ENCODE measurements at places on chromosomes 11 and 22.
A peak's percentile ranks its signal among the peaks of the same experiment; 100 is the strongest.

GRCh38 chr11:44946263-44946662, 4.4 kb downstream of the TP53I11 start:
- no peak for DNase-seq

GRCh38 chr11:14237444-14237961, 121.5 kb downstream of the RRAS2 start:
- DNase-seq = no peak

- peak; percentile 70 for DNase-seq
These were observed 796 bp upstream of the YIF1A start for GRCh38 chr11:66289548-66290329.

GRCh38 chr11:128294001-128294670, 293.2 kb downstream of the ETS1 start:
- DNase-seq = no peak

DNA sequence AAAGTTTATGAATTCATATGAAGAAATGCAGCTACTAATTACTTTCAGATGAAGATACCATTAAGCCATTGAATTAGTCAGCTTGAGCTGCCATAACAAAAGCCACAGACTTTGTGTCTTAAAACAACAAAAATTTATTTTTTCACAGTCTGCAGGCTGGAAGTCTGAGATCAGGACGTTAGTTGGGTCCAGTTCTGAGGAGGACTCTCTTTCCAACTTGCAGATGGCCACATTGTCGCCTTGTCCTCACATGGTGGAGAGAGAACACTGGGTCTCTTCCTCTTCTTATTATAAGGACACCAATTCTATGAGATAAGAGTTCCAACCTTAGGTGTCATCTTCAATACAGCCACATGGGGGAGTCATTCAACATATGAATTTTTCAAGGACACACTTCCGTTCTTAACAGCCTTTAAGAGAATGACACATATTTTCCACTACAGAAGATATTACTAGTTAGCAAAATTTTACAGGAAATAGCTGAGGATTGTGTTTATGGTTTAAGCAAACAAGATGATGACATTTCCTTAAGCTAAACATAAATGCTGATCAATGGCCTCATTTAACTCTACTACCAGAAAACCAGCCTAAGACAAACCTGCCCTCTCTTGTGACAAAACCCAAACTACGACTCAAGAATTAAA, 56.0 kb downstream of the DCUN1D5 start:
- peak; percentile 45 for DNase-seq

DNA sequence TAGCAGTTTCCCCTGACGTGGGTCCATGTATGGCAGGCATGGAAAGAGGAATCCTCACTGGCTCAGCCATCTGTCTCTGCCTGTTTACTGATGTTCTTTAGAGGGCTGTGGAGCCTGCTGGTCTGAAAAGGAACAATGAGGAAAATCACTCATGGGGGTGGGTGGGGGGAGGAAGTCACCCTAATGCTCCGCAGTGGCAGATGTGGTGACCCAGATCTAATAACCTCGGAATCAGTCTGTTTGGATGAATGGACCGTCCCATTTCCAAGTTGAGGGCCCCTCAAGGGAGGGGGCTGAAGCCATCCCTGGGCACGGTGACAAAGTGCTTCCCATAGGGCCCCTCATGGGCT, 4.4 kb downstream of the BCR start:
- DNase-seq = no peak

- no peak for DNase-seq
These were observed 44.2 kb downstream of the CERK start for GRCh38 chr22:46693634-46694415.

DNA sequence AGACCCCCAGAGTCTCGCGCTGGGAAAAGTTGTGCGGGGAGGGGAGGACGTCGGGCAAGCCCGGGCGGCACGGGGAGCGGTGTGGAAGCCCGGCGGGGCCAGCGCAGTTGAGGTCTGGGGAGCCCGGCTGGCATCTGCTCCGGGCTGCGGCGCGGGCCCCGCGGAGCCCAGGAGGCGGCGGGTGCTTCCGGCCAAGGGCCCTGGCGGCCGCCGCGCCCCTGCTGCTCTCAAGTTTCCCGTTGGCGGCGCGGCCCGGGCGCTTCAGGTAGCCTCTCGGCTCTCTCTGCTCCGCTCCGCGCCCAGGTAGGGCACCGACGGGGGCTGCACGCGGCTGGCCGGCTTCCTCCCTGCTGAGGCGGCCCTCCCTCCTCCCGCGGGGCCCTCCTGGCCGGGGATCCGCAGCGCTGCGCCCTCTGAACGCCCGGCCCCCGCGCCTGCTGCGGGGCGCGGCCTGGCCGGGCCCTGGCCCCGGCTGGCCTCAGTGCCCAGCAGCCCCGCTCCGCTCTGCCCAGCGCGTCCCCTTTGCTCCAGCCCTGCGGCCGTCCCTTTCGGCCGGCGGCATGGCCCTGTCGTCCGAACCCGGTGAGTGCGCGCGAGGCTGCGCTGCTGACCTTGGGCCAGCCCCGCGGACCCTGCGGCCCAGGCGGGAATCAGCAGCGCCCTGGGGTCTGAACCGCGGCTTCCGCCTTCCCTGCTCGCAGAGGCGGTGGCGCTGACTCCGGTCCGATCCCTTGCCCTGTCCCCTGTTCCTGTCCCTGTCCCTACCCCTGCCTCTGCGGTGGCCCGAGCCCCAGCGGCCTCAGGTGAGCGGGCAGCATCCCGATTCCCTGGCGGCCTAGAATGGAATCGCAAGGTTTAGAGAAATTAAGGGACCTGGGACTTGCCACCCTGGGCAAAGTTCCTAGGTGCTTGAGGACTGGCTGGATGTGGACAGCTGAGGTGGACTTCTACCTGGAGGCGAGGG, 4.3 kb upstream of the AMPD3 start:
- no peak for DNase-seq

- no peak for DNase-seq
These were observed 50.0 kb downstream of the RRAS2 start for GRCh38 chr11:14308897-14309387.

GRCh38 chr11:34416766-34417165, 22.0 kb upstream of the CAT start:
- DNase-seq = no peak

- no peak for DNase-seq
These were observed 32.4 kb upstream of the PDGFB start for GRCh38 chr22:39277142-39277607.

GRCh38 chr22:44907765-44908737, 101.8 kb downstream of the PHF21B start:
- DNase-seq = no peak

GRCh38 chr22:33438273-33438672, 380.1 kb upstream of the SYN3 start:
- no peak for DNase-seq

- DNase-seq = no peak
These were observed 1341.5 kb downstream of the BRD1 start for GRCh38 chr22:48486134-48486532.

GRCh38 chr11:3879967-3880542, 24.6 kb downstream of the STIM1 start:
- no peak for DNase-seq

GRCh38 chr22:23750714-23751440, at the start of gene ZNF70:
TSS of gene ZNF70 (minus strand) at chr22:23751112. CDS start at chr22:23745140, 5,972 bp downstream.
- DNase-seq = peak; percentile 95

DNA sequence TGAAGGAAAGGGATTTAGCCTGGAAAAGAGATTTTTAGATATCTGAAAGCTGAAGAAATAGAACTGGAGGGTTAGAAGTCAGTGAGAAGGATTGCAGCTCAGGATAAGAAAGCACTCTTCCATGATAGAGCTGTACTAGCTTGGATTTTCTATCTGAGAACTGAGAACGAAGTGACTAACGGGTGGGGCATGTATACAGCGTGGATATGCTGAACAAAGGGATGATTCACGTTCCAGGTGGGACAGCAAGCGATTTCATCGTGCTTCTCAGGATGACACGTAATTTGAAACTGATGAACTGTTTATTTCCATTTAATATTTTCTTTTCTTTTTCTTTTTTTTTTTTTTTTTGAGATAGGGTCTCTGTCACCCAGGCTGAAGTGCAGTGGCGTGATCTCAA, 53.0 kb downstream of the GRAMD1B start:
- no peak for DNase-seq

- no peak for DNase-seq
These were observed 78.6 kb upstream of the B3GNT6 start for GRCh38 chr11:76955459-76956114.

DNA sequence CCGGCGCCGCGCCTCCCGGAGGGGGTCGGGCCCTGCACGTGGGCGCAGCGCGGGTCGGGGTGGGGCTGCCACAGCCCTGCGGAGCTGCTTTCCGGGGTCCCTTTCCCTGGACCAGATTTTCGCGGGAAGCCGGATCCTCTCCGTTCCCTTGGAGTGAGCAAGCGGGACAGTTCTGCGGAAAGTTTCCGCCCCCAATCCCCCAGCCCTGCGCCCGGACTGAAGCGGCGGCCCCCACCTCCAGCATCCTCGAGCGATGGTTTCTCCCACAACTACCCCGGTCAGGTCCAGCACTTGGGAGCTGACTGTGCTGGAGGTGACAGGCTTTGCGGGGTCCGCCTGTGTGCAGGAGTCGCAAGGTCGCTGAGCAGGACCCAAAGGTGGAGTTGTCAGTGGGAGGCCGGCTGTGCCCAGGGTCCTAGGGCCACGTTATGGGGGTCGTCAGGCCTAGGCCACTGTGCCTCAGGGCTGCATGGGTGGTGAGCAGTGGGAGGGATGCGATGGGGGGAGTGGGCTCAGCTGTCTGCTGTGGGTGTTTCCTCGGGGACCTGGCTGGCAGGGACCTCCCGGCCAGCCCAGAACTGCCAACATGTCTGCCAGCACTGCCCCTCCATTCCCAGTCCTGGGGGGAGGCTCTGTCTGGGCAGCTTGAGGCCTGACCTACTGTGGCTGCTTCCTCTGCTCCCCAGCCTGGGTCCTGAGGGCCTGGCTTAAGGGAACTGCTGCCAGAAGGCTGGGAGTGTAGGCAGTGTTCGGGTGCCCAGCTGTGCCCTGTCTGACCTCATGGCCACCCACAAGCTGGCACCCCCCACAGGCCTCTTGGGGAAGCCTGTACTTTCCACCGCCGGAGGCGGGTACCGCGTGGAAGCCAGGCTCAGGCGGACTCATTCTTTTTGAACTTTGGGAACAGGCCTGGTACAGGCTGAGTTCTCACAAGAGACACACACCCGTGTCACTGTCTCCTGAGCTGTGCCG, 726 bp downstream of the ST3GAL4 start:
- DNase-seq = peak; percentile 40

GRCh38 chr11:60974726-60975125, 3.2 kb downstream of the CD6 start:
- DNase-seq = no peak

- DNase-seq = no peak
These were observed 8.5 kb downstream of the FHIP1B start for GRCh38 chr11:6225896-6226295.

DNA sequence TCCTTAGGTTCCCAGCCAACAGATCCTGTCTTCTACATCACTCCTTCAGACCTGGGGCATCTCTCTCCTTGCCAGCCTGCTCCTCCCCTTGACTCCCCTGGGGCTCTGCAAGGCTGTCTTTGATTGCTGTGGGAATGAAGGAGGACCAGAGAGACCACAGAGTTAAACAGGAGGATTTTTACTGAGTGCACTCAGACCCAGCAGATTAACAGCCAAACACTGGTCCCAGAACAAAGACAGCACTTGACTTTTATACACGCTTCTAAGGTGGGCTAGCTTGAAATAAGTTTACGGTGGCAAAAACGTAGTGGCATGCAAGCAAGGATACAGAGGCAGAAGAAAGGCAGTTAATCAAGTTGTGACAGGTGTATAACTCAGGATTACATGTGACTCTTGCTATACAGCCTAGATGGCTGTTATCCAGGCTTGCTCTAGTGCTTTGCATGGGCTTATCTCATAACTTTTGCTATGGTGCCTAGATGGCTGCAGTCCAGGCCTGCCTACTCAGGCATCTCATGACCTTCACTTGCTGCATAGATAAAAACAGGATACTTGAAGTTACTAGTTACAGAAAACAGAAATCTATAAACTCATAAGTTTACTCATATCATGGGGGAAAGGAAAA, 22.0 kb upstream of the GLYATL1 start:
- no peak for DNase-seq

GRCh38 chr11:68297812-68298658, 14.4 kb upstream of the LRP5 start:
- DNase-seq = peak; percentile 91

DNA sequence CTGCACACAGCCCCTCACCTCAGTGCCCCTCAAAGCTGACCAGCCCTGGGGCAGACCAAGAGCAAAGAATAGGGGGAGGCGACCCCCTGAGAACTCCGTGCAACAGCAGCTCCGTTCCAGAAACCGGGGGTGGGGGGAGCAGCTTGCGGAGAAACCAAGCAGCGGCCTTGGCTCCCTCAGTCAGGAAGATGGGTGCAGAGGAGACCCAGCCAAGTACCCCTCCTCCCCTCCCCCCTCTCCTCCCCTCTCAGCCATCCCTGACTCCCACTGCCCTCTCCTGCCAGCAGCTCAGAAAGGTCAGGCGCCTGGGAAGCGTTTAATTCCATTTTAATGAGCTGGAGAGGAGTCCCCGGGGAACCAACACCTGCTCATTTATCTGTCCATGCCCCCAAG, 78.9 kb downstream of the PDE2A start:
- no peak for DNase-seq

GRCh38 chr11:20011307-20011951, 148.8 kb downstream of the DBX1 start:
- no peak for DNase-seq

DNA sequence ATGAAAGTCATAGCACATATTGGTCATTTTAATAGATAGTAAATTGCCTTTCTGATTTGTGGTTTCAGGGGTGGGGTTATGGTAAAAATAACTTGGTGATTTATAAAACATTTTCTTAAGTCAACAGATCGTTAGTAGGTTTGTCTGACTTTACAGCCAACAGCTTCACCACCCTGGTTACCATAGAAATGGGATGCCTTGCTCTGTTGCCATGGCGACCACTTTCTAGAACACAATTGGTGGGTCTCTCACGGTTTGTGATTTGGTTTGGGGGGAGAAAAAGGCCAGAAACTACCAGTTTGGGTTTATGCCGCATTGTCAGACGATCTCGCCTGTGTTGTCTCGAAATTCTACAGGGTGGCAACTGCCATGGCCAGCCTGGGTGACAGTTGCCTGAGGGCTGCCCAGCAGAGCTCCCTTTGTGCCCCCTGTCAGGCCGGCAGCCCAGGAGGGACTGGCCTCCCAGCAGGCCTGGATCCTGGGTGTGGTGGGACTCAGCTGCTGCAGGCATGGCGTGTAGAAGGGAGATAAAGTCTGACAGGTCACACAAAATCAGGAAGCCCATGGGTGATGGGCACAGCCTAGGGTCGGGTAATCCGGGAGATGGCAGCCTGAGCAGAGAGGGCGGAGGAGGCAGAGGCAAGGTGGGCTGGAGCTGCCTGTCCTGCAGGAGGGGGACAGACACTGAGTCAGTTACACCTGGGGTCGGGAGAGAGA, 30.9 kb downstream of the KCNC1 start:
- no peak for DNase-seq

DNA sequence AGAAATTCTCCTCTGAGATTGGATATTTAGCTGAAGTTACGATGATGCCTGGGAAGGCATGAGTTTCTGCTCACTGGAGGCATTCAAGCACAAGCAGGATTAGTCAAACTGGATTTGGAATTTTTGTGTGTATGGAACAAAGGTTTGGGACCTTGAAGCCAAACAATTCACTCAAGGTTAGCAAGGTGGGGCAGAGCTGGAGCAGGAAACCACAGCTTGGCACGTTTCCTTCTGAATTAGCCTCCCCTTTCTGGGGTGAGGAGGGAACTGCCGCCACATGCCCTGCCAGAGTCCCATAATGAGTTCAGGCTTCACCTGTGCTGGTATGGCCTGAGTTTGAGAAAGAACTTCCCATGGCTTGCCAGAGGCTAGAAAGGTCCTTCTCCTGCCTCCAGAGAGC, 50.9 kb upstream of the RRAS2 start:
- no peak for DNase-seq

Data from HEK293T (cell line).